ENCODE measurements at places on chromosomes 12 and 14.

DNA sequence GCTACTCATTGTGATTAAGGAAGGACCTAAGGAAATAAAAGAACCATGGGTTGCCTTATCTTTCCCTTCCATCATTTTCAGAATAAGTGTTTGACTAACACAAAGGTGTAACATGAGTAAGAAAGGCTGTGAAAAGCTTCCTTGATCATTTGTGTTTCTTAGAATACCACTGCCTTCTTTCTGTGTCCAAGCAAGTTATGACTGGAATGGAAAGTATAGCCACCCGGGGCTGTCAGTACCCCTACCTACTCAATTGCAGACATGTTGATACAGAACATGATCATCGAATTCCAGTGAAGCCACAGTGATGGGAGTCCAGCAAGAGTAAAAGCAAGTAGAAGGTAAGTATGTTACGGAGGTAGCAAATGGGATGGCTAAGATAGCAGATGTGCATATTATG, 209.8 kb downstream of the PELI2 start:
- no peak for DNase-seq

- DNase-seq = no peak
These were observed 193.3 kb downstream of the ANO4 start for GRCh38 chr12:100987552-100988521.

- no peak for DNase-seq
These were observed 69.5 kb upstream of the DIO3 start for GRCh38 chr14:101491841-101492240.

DNA sequence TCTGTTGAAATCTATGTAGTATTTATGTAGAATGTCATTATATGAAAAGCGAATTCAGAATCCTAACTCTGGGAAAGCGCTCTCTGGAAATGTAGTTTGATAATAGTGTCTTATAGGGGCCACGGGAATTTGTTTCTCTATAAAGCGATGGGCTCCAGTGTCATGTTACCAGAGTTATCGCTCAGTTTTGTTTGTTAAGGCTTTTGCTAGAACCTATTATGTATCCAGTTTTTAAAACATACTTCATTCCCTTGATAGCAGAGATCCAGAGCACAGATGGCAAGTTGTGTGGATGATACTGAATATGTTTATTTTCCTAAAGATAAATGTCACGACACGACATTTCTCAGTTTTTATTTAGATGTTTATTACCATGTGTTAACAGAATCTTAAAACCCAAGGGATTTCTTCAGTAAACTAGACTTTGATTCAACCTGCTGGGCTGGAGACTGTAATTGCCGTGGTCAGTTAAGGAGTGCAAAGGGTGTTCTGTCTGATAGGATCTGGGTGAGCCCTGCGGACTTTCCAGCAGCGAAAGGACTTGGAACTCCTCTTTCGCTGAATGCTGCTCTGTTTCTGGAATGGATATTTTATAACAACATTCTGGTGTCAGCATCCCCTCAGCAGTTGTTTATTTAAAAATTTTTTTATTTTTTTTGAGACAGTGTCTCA, 1.7 kb upstream of the DNAH10 start:
- DNase-seq = no peak

DNA sequence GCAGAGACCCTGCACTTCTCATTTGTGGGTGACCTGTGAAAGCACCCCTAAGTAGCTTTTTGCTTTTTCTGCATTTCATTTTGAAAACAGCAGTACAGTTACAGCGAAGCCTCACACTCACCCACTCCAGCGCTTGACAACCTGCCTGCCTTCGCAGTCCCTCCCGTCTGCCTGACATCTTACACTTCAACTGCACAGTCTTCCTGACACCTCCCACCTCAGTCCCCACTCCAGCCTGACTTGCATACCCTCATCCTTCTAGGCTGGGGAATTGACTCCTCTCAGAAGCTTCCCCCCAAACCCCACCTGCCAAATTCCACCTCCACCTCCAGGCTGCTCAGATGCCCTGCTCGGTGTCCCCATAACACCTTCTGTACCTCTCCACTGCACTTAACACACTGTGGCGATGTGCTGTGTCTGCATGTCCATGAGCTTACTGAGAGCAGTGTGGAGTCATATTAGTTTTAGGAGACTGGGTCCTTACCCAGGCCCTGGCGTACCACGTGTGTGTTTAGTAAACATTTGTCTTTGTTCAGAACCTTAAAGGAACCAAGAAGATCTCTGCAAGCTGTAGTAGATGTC, 159.4 kb downstream of the PRKCH start:
- DNase-seq = no peak

GRCh38 chr12:106030210-106031071, 108.3 kb downstream of the NUAK1 start:
- DNase-seq = no peak

DNA sequence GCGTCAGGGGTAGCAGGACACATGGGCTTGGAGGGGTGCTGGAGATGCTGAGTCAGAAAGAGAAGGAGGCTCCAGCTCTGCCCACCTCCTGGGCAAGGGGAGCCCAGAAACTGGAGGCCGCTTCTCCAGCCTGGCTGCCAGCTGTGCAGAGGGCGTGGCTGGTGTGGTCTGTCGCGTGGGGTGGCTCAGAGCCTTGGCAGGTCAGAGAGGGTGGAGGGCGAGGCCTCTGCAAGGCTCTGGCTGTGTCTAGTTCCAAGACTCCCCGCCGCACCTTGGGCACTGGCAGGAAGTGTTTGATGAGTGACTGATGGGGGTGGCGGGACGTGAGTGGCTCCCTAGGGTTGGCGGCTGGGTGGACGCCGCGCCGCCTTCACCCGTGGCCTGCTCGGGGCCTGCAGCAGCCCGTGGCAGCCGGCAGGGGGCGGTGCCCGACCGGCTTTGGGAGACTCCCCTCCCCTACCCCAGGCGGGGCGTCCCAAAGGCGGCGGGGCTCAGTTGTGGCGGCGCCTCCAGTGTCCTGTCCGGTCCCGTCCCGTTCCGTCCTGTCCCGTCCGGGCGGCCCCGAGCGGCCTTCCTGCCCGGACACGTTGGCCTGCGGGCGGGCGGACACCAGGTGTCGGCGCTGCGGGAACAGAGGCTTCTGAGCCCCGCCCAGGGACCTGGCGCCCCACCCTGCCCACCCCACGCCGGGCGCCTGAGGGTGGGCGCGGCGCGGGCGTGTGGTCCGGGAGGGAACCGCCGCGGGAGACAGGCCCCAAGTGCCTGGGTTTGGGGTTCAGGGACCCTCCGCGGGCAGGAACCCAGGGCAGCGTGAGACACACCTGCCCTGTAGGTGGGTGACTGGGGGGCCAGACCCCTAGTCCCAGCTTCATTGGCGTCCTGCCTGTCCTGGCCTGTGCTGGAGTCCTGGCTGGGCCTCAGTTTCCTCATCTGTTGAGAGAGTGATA, 39.7 kb downstream of the KRT80 start:
- DNase-seq = peak; percentile 72

DNA sequence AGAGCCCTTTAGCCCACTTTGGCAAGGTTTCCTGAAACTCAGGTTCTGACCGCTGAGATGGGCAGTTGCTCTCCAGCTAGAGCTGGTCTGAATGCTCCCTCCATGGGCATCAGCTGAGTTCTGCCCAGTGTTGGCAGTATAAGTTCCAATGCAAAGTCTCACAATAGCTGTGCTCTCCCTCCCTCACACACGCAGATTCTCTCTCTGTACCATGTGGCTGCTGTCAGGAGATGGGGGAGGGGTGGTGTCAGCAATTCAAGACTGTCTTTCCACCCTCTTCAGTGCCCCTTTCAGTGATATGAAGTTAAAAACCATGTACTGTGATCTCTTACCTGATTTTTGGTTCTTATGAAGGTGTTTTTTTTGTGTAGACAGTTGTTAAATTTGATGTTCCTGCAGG, 164.3 kb upstream of the PLEKHA5 start:
- DNase-seq = no peak

DNA sequence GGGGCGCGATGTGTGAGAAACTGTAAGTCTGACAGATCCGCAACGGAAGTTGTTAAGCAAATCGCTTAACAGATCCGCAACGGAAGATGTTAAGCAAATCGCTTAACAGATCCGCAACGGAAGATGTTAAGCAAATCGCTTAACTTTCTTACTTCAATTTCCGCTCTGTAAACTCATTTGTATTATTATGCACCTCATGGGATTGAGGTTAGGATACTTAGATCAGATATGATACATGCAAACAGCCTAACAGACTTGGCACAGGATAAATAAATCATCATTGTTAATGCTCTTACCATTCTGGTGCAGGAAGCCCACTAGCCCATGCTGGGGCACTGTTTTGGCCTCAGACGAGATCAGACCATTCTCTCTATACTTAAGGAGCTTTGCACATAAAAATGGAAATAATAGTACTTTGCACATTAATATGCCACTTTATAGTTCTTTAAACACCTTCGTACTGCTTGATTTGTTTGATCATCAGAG, 399 bp downstream of the NCAPD2 start:
- no peak for DNase-seq

GRCh38 chr14:57493467-57494181, at the start of gene CCDC198:
CCDC198 (minus strand) TSS chr14:57493857; CDS start chr14:57493715, 142 bp downstream.
- DNase-seq = no peak

DNA sequence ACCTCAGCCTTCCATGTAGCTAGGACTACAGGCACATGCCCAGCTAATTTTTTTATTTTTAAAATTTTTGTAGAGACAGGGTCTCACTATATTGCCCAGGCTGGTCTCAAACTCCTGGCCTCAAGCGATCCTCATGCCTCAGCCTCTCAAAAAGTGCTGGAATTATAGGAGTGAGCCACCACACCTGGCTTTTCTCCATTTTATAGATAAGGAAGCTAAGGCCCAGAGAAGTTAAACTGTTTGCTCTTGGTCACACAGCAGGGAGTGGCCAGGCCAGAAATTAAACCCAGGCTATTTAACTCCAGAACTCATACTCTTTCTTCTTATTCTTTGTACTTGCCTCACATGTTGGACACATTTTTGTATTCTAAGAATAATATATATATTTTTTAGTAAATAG, 16.5 kb downstream of the UBE3B start:
- DNase-seq = no peak

GRCh38 chr12:75194250-75194649, 15.4 kb downstream of the KCNC2 start:
- no peak for DNase-seq

DNA sequence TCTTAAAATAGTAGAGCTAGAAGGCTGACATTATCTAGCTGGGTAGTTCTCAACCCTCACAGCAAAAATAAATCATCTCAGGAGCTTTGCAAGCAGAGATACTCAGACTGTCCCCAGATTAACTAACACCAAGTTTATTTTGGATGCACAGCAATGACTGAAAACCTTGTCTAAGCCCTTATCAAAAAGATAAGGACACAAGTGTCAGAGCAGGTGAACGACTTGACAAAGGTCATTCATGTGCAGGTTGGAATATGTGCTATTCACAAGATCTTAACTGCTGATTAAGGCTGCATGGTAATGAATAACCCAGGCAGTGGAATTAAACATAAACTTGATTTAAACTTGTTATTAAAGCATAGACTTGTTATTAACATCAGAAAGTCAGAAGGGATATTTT, 246.6 kb downstream of the BTG1 start:
- no peak for DNase-seq

DNA sequence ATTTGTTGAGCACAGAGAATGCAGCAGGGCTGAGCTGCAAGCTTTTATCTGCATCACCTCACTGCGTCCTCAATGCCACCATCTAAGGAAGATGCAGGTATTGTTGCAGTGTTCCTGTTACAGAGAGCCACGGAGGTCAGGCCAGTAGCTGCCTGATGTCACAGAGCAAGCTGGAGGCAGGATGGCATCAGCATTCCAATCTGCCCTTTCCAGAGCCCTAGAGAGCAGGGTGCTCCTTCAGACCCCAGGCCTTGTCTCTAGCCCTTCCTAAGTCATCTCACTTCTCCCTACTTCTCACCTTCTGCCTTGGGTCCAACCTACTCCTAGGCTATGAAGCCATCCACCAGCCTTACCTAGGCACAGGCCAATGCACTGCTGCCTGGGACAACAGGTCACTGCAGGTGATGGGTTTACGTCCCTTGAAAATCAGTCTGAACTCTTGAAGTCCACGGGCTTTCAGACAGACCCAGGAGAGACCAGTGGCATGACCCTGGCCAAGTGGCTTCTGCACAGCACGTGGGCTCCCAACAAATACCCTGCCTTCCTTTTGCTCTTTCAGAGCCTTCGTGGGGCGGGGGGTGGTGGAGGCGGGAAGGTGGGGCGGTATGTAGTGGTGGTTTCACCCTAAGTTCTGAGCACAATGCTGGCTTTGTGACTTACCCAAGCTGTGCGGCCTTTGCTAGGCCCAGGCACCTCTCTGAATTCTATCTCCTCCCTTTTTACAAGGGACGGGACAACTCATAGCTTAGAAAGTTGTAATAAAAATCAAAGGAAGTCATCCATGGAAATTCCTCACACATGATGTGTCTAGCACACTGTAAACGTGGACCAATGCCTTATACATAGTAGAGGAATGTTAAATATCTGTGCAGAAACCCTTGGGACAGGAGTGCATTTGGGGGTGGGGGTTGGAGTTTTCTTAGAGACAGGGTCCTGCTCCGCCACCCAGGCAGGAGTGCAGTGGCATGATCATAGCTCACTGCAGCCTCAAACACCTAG, 136.0 kb downstream of the KSR2 start:
- DNase-seq = no peak

DNA sequence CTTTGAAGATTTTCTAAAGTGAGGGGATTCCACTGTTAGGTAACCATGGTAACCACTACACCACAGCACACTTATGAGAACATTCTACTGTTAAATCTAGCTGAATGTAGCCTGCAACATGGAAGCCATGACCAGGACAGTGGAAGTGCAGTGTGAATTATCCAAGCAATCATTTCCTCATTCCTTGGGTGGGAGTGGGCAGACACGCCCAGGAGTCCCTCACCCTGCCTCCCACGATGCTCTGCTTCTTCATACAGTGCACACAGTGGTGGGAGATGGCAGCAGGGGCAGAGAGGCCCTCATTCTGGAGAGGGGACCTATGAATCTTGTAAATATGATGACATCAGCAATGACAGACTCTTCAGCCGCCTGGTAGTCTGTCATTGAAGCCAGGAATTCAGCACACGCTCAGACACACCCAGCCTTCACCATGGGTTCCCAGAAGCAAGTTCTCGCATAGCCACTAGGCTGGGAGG, 70.1 kb upstream of the HOXC13 start:
- DNase-seq = no peak

- DNase-seq = no peak
These were observed 1.1 kb upstream of the GALNT9 start for GRCh38 chr12:132330549-132330881.

- no peak for DNase-seq
These were observed 105.2 kb upstream of the ATF7IP start for GRCh38 chr12:14260011-14260993.

GRCh38 chr12:98955284-98955683, 310.2 kb downstream of the APAF1 start:
- DNase-seq = no peak

DNA sequence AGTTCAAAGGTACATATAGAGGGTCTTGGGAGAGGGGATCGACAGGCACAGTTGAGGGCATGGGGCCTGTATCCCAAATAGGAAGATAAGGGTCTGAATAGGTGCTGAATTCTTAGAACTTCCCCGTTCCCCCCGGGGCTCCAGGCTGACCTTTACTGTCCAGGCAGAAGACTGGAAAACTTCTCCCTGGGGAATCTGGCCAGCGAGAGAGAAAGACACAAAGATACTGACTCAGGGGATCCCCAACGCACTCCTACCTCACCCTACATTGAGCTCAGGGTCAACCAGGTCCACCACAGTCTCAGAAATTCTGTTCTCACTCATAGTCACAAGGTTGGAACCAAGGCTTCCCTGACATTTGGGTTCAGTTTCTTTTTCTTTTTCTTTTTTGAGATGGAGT, 46.2 kb downstream of the ACACB start:
- DNase-seq = no peak

- no peak for DNase-seq
These were observed 971.3 kb upstream of the TMEM132C start for GRCh38 chr12:127295630-127296029.

- DNase-seq = peak; percentile 13
These were observed 337.9 kb downstream of the AACS start for GRCh38 chr12:125402874-125403789.

All from activated CD4-positive, alpha-beta T cell treated with anti-CD3 and anti-CD28 coated beads, Interleukin-2, amount 10 ng/mL, durations not matched to agents 7 days and 5 days (primary cell).